ENCODE measurements at places on chromosomes 6 and 20.
A peak's percentile ranks its signal among the peaks of the same experiment; 100 is the strongest.

GRCh38 chr20:20251317-20251716, 116.6 kb upstream of the INSM1 start:
- DNase-seq, result no peak

DNA sequence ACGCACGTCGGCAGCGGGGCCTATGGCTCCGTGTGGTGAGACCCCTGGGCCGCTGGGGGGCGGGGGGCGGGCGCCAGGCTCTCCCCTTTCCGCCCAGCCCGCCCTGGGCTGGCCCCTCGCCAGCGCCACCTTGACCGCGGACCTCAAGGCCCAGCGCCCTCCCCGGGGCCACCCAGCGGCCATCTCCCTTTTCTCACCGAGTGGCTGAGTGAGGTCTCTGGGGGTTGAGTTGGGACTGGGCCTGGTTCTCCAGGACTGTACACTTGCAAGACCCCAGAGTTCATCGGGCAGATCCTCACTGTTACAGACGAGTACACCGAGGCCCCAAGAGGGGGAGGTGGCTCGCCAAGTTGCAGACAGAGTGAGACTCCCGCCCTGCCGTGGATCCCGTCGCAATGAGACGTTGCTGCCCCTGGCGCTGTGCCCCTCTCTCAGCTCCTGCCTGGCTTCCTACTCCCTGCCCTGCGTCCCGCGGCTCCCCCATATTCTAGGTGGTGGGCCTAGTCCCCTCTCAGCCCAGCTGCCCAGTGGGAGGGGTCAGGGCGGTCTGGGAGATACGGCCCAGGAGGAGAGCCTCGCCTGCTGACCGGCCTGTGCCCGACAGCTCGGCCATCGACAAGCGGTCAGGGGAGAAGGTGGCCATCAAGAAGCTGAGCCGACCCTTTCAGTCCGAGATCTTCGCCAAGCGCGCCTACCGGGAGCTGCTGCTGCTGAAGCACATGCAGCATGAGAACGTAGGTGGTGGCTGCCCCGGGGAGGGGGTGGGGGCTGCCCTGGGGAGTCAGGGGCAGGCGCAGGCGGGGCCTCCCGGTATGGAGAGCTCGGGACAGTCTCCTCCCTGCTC, 576 bp downstream of the MAPK13 start:
- DNase-seq, result peak; percentile 79

- DNase-seq, result no peak
Measured at GRCh38 chr20:10352934-10353824, 80.8 kb downstream of the MKKS start.

DNA sequence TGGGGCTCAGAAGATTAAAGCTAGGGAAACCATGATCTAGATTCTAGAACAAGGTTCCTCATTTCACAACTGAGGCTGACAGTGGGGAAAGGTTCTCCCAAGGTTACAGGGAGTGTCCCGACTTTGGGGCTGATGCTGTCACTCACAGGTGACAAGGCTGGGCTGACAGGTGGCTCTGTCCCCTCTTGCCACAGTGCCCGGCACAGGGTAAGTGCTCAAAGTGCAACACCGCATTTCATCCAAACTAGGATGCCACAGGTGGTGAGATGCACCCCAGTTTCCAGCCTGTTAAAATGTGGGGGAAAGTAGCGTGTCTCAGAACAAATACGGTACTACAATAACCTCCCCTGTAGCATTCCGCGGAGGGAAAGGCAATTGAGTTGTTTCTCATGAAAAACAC, 7.8 kb downstream of the ZBP1 start:
- DNase-seq, result no peak

DNA sequence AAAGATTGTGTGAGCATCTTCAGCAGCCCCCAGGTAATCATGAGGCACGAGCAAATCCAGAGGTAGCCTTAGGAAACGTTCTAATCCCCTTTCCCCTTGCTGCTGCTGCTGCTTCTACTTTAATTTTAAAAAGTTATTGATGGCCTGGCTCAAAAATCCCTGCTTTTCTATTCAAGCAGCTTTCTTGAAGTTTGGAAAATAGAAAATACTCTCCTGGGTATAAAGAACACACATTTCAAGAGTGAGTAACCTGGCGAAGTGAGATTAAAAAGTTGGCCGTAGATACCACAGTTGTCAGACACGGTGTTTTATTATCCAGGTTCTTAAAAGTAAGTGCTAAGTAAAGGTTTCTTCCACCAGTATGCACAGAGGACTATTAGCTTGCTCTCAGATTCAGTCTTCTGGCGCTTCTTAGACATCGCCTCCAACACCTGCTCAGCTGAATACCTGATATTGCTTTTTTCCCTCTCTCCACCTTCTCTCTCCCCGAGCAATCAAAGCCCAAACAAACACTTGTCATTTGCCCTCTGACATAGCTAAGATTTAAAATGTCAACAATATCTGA, 150.7 kb downstream of the EDN3 start:
- DNase-seq, result no peak

DNA sequence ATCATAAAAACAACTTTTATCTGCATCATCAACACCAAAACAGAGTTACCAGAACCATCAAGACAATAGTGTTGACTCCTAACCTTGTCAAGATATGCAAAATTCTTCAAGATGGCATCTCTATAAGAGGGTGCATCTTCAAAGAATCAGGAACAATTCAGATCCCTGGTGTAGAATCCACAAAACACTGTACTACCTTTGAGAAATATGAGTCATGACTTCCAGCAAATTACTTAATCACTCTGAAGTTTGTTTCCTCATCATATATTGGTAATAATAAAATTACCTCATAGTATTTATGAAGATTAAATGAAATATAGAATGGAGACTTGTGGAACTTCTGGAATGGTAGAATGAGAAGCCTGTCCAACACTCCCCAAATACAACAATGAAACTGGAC, 221.3 kb upstream of the SUPT3H start:
- no peak for DNase-seq

DNA sequence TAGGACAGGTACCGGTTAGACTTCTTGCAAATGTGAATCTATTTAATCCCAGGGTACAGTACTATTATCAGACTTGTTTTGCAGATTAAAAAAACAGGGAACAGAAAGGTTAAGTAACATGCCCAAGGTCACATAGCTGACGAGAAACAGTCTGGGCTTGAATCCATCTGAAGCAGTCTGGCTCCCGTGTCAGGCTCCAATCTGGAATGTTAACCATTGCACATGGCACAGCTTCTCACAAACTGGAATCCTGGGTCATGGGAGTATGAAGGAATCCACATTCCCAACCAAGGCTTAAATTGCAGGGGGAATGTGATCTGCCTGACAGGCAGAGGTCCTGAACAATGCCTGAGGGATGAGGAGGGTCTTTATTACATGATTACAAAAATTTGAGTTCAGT, 187.5 kb upstream of the SPTLC3 start:
- no peak for DNase-seq

DNA sequence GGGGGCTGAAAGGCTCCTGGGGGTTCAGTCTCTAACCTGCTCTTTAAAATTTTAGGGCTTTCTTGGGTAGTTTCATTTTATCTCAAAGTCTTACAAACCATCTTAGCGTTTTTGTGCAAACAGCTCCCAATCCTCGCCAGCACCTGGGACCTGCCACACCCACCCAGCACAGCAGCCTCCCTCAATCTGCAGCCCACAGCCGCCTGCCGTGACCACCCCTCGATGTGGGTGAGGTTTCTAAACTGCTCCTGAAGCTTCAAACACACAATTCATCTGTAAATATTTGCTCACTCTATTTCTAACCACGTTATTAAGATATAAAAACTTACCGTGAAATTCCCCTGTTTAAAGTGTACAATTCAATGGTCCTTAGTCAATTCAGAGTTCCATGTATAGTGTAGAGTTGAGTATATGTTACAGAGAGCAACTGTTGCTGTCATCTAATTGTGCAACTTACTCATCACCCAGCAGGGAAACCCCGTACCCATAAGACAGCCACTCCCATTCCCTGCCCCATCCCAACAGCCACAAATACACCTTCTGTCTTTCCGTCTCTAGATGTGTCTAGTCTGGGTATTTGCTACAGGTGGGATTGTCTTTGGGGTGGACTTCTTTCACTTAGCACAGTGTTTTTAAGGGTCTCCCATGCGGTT, 381.0 kb downstream of the TAF4 start:
- no peak for DNase-seq

- no peak for DNase-seq
Measured at GRCh38 chr20:3923818-3924217, 34.6 kb downstream of the PANK2 start.

GRCh38 chr6:54980511-54981275, 134.1 kb downstream of the FAM83B start:
- no peak for DNase-seq

- DNase-seq, result no peak
Measured at GRCh38 chr6:109311471-109311870, 70.8 kb downstream of the CD164 start.

DNA sequence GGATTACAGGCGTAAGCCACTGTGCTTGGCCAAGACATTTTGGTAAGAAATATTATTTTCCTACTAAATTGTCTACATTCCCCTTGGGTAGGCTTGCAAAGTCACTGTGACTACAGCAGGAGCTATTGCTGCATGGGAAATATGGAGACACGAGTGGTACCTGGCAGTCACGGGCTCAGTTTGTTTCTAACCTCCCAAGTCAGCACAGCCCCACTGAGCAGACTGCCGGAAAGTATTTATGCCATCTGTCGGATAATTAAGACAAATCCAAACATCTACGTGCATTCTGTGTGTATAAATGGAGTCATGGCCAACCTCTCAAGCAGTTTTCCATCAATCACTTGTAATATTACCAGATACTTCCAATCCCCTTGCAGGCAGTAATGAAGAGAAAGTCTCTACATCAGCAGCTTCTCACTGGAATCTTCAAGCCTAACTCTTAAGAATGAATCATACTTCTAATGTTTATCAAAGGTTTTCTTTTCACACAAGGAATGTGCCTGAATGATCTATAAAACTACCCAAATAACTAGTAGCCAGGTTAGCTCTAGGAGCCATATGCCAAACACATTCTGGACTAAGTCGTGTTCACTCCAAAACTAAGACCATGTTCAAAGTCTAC, 20.1 kb downstream of the PSMB1 start:
- DNase-seq, result no peak

DNA sequence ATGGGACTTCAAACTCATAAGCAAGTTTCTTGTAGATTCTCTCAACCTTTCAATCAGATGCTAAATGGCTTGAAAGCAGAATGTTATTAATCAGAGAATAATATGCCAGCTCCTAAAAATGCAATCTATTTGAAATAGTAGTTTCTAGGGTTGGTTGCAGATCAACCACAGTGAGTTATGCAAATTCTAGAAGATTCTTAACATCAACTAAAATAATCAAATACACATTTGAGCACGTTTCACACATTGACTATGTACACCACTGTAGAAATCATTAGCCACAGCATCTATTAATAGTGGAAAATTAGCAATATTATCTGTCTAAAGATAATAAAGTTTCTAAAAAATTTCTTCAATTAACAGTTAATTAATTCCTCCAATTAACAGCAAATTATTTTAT, 141.9 kb upstream of the GJE1 start:
- DNase-seq, result no peak

DNA sequence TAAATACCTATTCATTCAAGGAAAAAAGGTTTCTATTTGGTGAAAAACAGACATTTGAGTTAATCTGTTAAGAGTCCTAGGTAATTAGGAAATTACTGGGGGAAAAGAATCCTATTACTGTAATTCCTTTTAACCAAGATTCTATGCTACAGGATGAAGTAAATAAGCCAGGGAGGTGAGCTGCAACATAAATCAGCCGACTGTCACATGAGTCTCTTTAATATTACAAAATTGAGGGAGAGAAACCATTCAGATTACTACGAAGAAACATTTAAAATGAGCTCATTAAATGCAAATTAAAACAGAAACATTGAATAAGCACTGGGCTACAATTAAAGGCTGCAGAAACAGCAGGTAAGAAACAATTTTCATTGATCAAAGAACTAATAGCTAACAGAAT, 5.3 kb downstream of the PRKN start:
- DNase-seq, result no peak

DNA sequence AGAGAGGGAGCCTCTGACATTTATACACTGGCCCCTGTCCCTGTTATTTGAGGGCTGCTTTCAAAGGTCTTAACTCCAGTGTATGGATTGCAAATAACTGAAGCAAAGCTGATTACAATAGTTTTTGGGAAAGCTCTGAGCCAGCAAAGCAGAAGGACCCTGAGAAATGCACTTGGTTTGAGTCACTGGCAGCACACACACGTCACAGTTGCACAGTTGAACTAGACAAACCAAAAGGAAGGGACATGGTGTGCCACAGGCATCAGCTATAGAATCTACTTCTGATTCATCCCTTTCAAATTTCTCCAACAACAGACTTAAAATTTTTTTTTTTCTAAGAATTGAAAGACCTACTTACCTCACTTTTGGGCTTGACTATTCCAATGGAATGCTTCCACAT, 56.4 kb downstream of the SNRNP48 start:
- DNase-seq, result no peak

DNA sequence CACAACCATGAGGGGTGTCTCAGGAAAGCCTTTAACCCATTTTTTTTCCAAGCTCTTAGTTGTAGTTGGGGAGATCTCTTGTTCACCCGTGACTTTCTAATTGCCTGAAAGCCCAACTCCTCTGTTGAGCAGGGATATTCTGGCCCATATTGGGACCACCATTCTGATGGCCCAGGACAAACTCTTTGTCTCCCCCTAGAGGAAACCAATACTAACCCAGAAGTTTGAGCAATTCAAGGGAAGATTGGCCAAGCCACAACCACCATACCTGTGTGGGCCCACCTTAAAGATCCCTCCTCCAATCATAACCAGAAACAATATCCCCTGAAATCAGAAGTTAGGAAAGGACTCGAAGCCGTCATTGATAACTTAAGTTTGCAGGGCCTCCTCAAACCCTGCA, 132.6 kb downstream of the THBS2 start:
- DNase-seq, result no peak

DNA sequence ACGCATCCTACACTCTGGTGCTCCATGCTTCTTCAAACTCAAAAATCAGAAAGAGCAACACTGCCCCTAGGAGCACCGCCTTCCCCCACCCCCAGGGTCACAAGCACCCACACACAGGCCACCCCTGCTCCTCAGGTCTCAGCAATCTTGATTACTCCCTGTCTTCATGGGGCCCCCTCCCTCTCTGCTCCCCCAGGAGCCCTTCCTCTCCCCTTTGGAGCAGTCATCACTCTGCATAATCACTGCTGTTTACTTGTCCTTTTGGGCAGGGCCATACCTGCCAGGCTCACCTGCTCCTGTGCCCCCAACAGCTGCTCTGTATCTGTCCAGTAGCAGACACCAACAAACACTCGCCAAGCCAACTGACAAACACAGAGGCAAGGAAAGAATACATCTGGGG, 7.6 kb upstream of the SYNDIG1 start:
- no peak for DNase-seq

GRCh38 chr6:125377621-125378020, 75.9 kb upstream of the HDDC2 start:
- DNase-seq, result no peak

DNA sequence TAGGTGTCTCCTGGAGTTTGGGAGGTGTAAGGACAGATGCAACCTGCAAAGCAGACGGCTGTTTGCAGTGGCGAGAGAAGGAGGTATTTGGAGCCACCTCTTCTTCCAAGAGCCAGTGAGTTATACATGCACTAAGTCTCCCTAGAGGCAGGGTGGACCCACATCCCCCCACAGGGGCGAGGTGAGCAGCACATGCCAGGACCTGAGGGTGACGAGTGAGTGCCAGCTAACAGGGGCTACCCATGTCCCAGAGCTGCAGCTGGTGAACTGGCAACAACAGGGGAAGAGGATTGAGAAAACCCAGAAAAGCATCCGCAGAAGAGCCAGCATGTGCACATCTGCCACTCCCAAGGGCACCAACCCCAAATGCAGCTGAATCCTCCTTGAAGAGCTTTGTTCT, 95.1 kb downstream of the CD83 start:
- no peak for DNase-seq

- no peak for DNase-seq
Measured at GRCh38 chr6:21201637-21202350, 391.8 kb upstream of the SOX4 start.

Measured in retina (tissue), 1 donor.